A549 treated with AZD2906 at 1 μM for 4 hours (cell line): ENCODE measurements at places on chromosomes 7 and 10. TPM values are rescaled to one million over a fixed set of nuclear protein-coding genes. Genes with fewer than 3 reads are reported as not detected.

Gene CPXM2
- total RNA-seq = not detected in 5 replicates

Gene STOX1
- 0.56 to 0.83 TPM (median 0.61 TPM) in 5 replicates for total RNA-seq

Gene PRDX3
- total RNA-seq = 289 to 325 TPM (median 310 TPM) in 5 replicates

Gene CDK14
- 0.12 to 0.34 TPM (median 0.23 TPM) in 5 replicates for total RNA-seq

Gene CLEC2L
- 0.08 to 0.20 TPM (median 0.15 TPM) in 5 replicates for total RNA-seq

Gene CYP26A1
- 2.0 to 3.0 TPM (median 2.3 TPM) in 5 replicates for total RNA-seq

Gene HYAL4
- total RNA-seq = 0.05 TPM in 1 of 5 replicates, not detected in the others

Gene HPS6
- 27.6 to 38.9 TPM (median 36.3 TPM) in 5 replicates for total RNA-seq
